Foreskin keratinocyte (primary cell): ENCODE measurements at places on chromosomes 1 and 21. TPM values are rescaled to one million over a fixed set of nuclear protein-coding genes. Genes with fewer than 3 reads are reported as not detected.

KRTAP11-1 gene
- total RNA-seq = not detected in 2 replicates

LRRC41 gene
- 62.1 and 64.6 TPM in 2 replicates for total RNA-seq

KLHDC8A gene
- total RNA-seq = not detected in 2 replicates

A3GALT2 gene
- not detected in 2 replicates for total RNA-seq

SHISAL2A gene
- total RNA-seq = not detected in 2 replicates

TCP10L gene
- 0.39 and 0.41 TPM in 2 replicates for total RNA-seq

ANXA9 gene
- total RNA-seq = 0.71 and 0.95 TPM in 2 replicates

PPM1J gene
- 6.0 and 6.3 TPM in 2 replicates for total RNA-seq

ITGB2 gene
- total RNA-seq = 6.4 and 6.5 TPM in 2 replicates

C2CD4D gene
- total RNA-seq = 0.18 TPM in 1 of 2 replicates, not detected in the other

CHODL gene
- total RNA-seq = 0.67 and 0.68 TPM in 2 replicates

ANKRD34A gene
- 1.0 and 1.1 TPM in 2 replicates for total RNA-seq

- DNase-seq = no peak
These were observed at the start of gene FCN3 for GRCh38 chr1:27374362-27375086. FCN3 (minus strand) TSS chr1:27374824; CDS start chr1:27374818, 6 bp downstream.

GRCh38 chr1:241253471-241253870, 103.5 kb downstream of the RGS7 start:
- no peak for DNase-seq

GRCh38 chr1:32998997-32999396, 34.4 kb upstream of the RNF19B start:
- no peak for DNase-seq

DNA sequence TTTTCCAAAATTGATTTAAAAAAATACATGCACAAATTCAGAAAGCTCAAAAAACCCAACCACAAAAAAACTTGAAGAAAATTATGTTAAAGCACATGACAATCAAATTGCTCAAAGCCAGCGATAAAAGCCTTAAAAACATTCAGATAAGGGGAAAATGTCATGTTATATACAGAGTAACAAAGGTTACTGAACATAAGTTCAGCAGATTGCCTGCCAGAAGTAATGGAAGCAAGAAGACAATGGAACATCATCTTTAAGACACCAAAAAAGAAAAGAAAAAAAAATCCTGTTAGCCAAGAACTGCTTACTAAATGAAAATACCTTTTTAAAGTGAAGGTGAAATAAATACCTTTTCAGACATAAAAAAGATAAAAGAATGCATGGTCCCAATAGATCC, 147.2 kb upstream of the SGIP1 start:
- DNase-seq = no peak

GRCh38 chr21:45003331-45004058, 63.7 kb downstream of the SLX9 start:
- DNase-seq = no peak

- no peak for DNase-seq
These were observed 458.3 kb upstream of the BRINP3 start for GRCh38 chr1:190935925-190936324.

DNA sequence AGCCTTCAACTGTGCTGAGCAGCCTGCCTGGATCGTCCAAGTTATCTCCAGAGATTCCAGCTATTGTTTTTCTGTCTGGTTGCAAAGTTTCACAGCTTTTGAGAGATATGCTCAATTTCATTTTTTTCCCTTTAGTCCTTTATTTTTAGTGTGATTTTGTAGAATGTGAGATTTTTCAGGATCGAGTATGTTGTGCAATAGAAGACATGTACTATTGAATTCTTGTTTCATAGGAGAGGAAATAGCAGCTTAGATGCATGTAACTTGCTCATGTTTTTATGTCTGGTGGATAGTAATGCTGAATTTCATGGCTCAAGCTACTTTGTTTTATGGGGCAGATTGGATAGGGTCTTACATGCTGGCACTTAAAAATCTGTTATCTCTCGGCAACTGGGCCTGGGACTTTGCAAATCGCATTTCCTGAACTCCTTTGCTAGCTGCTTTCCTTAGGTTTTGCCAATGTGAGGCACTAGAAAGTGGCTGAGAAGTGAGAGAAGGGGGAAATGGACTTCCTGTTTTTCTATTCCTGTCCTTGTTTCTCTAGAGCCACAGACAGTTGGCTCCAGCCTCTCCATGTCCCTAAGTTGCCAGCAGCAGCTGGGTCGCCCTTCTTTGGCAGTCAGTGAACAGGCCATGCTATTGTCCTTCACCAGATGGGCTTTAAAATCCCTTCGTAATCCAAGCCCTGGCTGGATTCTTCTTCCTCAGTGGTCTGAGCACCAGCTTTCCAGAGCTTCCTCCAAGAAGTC, 101.4 kb upstream of the PDE4B start:
- DNase-seq = no peak

DNA sequence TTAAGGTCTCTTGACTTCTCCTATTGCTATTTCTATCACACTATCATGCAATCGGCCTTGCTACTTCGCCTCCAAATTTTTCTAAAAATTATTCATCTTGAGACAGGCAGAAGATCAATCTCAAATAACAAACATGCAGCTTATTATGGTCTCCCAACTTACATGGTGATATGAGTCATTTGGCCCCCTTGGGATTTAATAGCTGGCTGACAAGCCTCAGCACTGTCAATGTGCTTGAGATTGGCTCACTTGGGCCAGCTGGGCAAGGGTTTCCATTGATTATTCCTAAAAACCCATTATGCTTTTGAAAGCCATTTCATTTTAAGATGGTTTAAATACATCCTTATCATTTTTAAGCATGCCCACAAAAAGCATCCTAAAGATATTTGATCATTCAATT, 224.5 kb upstream of the NFIA start:
- DNase-seq = no peak

GRCh38 chr1:7632176-7632575, 138.9 kb upstream of the VAMP3 start:
- no peak for DNase-seq

- no peak for DNase-seq
These were observed 64.8 kb downstream of the ATP2B4 start for GRCh38 chr1:203691447-203691846.

GRCh38 chr1:154478639-154479038, 23.4 kb upstream of the TDRD10 start:
- no peak for DNase-seq

- DNase-seq = no peak
These were observed 41.8 kb downstream of the CHRM3 start for GRCh38 chr1:239428120-239428710.

DNA sequence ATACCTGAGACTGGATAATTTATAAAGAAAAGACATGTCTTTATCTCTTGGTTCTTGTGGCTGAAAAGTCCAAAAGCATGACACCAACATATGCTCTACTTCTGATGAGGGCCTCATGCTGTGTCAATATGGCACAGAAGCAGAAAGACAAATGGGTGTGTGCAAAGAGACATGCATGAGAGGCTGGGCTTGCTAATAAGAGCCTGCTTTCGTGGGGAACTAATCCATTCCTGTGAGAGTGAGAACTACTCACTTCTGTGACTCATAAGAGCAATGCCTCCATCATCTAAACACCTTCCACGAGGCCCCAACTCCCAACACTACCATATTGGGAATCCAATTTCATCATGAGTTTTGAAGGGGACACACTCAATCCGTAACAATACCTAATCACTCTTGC, 340.0 kb upstream of the DUSP10 start:
- DNase-seq = no peak

- no peak for DNase-seq
These were observed 39.0 kb downstream of the TBX19 start for GRCh38 chr1:168319691-168320090.

DNA sequence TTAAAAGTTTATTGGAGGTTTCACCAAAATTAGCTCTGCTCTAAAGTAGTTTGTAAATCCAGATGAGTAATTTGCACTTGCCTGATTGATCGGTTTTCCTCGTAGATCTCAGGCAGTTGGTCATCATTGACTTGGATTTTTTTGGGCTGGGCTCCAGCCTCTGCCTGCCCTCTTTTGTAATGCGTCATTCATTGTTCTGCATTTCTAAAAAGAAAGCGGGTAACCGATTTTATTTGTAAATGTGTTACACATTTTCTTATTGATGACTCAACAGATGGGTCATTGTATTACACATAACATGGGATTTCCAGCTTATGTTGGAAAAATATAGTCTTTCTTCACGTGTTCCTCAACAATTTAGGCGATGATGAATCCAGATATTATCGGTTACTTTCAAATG, 5.5 kb downstream of the ETS2 start:
- peak; percentile 99 for DNase-seq

DNA sequence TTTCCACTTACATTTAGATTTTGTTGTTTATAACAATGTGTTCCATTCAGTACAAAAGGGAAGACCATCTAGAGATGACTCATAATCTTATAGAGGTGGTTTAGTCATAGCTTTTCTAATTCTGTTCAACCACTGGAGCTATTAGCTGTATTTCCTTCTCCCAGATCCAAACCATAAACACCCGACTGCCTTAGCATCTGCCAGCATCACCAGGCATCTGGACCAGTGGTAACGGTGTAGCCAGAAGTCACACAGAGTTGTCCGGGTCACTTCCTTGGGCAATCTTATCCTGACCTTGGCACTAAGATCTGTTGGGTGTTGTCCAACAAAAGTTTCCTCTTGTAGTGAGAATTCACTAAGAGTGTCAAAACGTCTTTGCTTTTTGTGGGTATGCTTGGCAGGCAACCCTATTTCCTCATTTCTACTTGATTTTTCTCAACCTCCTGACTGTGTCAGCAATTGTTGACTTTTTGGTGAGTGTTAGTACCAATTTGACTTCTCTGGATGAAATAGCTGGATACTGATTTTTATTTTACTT, 372.1 kb upstream of the B3GALT2 start:
- peak; percentile 82 for DNase-seq

GRCh38 chr1:239140968-239141367, 245.4 kb upstream of the CHRM3 start:
- no peak for DNase-seq

- no peak for DNase-seq
These were observed 1548.6 kb upstream of the B3GALT2 start for GRCh38 chr1:194734970-194735369.

DNA sequence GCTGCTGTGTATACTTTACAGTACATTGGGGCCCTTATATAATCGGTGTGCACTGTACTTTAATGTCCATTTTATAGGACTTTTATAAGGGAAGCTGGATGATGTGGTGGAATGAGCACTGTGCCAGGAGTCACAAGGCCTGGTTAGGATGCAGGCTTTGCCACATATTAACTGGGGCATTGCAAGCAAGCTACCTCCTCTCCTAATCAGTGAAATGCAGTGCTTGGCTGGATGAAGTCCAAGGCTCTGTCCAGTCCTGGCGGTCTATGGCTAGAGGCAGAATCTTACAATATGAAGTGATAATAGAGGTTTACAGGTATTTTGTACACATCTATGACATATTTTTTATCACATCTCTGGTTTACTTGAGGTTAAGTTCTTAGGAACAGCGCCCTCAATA, 1.7 kb upstream of the PKP1 start:
- DNase-seq = no peak

GRCh38 chr1:180116964-180117763, 37.5 kb upstream of the QSOX1 start:
- DNase-seq = no peak

GRCh38 chr1:65092691-65093090, 55.3 kb upstream of the AK4 start:
- DNase-seq = no peak

GRCh38 chr1:7865978-7866377, 13.1 kb upstream of the UTS2 start:
- DNase-seq = no peak

GRCh38 chr1:201025571-201026002, 2.1 kb upstream of the KIF21B start:
- no peak for DNase-seq

DNA sequence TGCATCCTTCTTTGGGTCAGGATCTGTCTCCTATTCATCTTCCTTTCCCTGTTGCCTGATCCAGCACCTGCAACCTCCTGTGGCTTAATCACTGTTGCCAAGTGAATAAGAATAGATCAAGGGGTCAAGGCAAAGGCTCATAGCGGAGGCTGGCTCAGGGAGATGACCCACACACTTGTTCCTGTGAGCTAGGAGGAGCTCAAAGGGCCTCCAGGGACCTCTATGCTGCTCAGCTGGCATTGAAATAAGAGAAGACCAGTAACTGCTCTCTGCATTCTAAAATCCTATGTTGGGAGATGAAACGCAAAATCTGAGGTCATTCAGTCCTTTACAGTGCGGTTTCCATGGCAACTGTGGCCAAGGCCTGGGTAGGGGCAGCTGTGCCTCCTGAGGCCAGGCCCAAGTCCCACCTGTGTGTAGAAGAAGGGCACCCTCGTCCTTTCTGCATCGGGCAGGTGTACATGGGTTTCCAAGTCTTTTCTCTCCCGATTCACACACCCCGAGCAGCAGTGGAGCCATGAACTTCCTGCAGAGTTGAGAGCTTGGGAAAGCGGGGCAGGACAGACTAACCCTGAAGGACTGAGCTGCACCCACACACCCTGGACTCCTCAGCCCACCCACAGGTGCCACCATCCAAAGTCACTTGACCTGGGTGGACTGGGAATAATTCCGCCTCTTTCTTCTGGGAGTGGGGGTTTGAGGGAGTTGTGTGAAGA, 27.8 kb upstream of the STUM start:
- no peak for DNase-seq

- DNase-seq = no peak
These were observed 15.8 kb downstream of the THRAP3 start for GRCh38 chr1:36239941-36240637.

GRCh38 chr1:24321697-24322469, 2.7 kb downstream of the GRHL3 start:
- DNase-seq = peak; percentile 95

DNA sequence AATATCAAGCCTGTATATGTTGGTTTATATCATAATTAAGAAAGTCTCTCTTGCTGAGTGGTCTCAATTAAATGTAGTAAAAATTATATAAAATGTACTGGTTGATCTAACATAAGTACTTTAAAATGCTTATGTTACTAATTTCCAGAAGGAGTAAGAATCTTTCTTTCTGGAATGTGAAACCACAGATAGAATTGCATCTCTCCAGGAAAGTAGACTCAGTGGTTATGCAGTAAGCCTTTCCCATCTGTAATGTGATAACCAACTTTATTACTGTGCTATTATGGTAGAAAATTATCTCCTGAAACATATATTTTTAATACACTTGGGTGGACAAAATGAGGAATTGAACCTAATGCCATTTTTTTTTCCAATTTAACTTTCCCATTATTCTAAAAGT, 8.9 kb upstream of the RALGPS2 start:
- no peak for DNase-seq
